ENCODE measurements at places on chromosomes 4 and X.

DNA sequence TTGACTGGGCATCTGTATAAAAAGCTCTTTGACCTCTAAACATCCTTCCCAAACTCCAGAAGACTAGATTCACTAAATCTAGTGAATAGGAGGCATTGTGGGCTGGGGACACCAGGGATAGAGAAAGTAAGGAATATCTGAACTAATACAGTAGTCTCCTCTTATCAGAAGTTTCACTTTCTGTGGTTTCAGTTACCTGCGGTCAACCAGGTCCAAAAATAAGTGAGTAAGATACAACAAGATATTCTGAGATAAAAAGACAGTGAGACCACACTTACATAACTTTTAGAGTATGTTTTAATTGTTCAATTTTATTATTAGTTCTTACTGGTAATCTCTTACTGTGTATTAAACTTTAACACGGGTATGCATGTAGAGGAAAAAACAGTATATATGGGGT, 376.5 kb downstream of the HNRNPD start:
- no peak for DNase-seq

- no peak for DNase-seq
These were observed 316.7 kb downstream of the DMD start for GRCh38 chrX:32894679-32895078.

- DNase-seq = no peak
These were observed 34.5 kb upstream of the TLR2 start for GRCh38 chr4:153649572-153649991.

DNA sequence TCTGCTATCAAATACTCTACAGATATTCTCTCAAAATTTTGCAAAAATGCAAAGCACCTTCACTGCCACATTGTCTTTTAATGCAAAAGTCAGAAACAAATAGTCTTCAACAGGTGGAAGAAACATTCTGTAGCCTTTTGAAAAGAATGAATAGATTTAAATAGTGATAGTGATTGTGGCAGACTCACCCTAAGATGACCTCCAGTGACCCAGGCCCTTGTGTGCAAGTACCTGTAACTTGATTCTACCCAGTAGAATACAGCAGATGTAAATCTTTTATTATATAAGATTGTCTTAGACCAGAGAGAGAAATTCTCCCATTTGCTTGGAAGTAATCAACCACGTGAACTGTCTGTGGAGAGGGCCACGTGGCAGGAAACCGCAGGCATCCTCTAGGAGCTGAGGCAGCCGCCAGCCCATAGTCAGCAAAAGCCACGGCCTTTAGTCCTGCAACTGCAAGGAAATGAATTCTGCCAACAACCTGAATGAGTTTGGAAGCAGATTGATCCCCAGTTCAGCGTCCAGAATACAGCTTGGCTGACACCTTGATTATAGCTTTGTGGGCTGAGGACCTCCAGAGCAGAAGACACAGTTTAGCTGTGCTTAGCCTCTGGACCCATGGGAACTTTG, 272.5 kb downstream of the ARHGAP10 start:
- DNase-seq = no peak

DNA sequence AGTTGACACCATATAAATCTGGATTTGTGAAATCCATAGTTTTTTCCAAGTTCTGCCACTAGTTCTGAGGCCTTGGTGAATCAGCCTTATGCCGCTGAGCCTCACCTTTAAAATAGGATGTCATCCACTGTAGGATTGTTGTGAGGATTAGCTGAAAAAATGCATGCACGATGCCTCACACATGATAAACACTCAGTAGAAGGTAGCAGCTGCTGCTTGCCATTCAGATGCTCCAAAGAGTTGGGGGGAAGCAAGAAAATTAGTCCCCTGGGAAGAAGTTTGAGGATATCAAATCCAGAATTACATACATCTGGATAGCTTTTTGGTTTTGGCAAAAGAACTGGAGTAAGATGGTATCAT, 7.4 kb downstream of the MMAA start:
- no peak for DNase-seq

Data from stimulated activated naive CD4-positive, alpha-beta T cell treated with Interleukin-2 at 50 U/mL for 16 hours (primary cell).